Cerebellar nuclear complex (tissue), 1 donor: ENCODE measurements at places on chromosomes 4 and X.

DNA sequence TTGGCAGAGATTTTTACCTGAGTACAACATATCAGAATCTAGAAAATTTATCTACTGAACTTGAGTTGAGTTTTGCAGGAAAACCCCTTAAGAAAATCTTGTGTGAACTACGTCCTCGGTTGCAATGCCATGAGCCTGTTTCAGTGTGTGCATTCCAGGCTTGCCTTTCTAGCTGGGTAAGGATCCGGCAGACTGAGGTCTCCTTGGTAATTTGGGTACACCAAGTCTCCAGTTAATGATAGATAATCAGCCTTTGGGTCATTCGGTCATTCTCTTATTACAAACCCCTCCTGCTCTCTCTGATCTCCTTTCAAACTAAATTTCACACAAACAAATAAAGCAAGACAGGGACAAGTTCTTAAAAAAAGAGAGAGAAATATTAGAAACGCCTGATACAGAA lies 5.9 kb upstream of the HAND2 start:
- DNase-seq = no peak

GRCh38 chr4:42268824-42269223 lies 116.4 kb upstream of the BEND4 start:
- DNase-seq = no peak

DNA sequence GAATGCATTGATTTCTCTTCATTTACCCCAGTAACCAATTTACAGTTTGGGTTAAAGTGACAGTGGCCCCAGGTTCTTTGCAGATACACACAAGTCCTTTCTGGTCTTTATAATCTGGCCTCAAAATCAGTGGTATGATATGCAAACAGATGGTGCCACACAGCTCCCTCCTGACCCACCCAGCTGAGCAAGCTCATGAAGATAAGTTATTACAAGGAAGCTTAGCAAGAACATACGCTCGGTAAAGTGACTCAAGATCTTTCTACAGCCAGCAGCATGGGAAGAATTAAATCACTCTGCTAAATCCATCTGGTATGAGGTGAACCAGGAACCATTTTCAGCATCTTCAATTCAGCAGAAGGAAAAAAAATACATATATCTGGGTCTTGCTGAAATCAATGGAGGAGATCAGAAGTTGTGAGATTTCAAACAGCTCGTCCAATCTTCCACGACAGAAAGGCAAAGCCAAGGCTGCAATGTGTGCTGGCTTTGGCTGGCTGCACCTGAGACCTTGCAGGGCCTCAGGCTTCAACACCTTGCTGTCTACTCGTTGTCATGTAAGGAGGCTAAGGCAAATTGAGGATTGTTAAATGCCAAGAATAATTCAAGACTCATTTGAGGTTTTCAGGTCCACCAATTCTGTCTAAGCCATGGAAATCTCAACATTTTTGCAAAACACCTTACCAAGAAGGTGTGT lies 28.2 kb downstream of the SEL1L3 start:
- DNase-seq = no peak

DNA sequence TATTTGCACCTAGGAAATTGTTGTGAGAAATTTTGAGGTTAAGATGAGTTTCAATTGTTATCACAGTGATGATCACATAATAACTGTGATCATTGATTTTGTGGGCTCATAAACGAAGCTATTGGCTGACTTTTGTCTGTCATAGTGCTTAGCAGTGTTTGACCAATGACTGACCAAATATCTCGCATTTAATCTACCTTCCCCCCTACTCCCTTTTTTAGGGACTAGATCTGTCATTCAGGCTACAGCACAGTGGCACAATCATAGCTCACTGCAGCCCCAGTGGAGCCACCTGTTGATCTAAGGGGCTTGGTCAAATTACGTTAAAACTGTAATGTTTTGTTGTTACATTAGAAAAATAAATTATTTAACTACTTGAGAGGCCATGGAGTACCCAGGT lies 1.5 kb downstream of the FUNDC2 start:
- no peak for DNase-seq

- DNase-seq = no peak
Observed at GRCh38 chr4:157804986-157805385, 367.8 kb downstream of the GASK1B start.

DNA sequence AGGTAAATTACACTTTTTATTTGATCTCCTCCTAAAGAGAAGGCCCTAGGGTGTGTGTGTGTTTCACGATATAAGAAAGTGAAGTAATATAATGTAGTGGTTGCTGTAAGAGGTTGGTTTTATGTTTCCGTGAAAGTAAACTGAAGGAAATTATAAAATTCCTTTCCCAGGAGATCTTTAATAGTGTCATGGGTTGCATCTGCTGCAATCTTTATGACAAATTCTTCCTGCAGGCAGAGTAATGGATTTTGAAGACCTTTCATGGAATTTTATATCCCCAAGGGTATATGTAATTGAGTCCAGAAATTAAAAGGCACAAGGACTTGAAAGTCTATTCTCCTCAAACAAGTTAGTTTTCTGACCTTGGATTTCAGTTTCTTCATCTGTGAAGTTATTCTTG lies 538.6 kb downstream of the ANKRD50 start:
- no peak for DNase-seq

- no peak for DNase-seq
Observed at GRCh38 chrX:88789825-88790224, 42.8 kb downstream of the CPXCR1 start.

GRCh38 chr4:150039274-150040127 lies 38.7 kb upstream of the DCLK2 start:
- no peak for DNase-seq
